Activated CD4-positive, alpha-beta T cell treated with anti-CD3 and anti-CD28 coated beads, Interleukin-2, amount 10 ng/mL, durations not matched to agents 7 days and 5 days (primary cell): ENCODE measurements at places on chromosomes 12 and 14. TPM values are rescaled to one million over a fixed set of nuclear protein-coding genes. Genes with fewer than 3 reads are reported as not detected.

DNA sequence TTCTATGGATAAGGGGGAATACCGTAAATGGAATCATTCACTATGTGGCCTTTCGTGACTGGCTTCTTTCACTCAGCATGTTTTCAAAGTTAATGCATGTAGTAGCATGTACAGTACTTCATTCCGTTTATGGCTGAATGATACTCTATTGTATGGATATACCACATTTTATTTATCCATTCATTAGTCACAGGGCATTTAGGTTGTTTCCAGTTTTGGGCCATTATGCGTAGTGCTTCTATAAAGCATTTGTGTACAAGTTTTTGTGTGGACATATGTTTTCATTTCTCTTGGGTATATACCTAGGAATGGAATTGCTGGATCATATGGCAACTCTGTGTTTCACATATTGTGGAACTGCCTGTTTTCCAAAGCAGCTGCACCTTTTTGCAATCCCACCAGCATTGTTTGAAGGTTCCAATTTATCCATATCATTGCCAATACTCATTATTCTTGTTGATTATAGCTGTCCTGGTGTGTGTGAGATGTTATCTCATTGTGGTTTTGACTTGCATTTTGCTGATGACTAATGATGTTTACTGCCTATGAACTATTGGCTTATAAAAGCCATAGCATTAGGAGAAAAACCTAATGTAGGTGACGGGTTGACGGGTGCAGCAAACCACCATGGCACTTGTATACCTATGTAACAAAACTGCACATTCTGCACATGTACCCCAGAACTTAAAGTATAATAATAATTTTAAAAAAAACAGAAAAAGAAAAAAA lies 45.5 kb downstream of the ATF7IP start:
- DNase-seq, result no peak

DNA sequence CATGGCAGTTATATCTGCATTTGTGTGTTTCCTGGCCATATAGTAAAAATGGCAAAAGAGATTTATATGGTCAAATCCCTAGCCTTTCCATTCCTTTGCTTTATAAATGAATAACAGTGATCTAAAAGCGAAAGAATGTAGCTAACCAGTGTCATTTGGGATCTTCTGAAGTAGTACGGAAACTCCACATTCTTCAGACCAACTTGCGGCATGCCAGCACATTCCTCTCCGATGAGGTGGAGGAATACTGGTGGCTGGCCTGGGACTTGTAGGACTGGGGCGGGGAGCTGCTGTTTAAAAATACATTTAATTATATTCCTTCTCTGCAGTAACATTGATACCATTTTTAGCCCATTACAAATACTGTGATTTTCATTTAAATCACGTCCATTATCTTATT lies 85.3 kb downstream of the SAMD4A start:
- no peak for DNase-seq

NFE2 gene
- not detected for total RNA-seq

DNA sequence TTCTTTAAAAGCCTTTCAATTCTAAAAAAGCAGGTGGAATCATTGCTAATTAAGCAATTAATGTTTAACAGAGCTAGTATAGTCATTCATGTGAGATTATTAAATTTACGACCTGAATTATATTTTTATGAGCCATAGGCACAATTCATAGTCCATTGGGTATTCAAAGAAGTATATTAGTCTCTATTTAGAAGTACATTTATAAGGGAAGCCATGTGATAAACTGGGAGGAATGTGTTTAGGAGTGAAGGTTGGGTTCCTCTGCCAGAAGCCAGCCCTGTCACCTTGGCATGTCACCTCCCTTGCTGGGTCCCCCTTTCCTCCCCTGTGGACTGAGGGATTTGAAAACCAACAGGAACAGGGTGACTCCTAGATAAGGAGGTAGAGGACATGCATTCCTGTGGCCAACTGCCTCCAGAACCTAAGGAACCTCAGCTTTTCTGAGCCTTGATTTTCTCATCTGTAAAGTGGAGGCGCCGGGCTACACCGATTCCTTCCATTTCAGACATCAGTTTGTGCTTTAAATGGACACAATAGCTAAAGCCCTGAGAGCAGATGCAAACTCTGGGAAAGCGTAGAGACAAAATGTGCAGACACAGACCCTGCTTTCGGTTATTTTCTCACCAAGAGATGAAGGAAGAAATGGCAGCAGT lies 5.4 kb upstream of the KRT2 start:
- no peak for DNase-seq

ASIC1 gene
- total RNA-seq, result 8.7 TPM

DNA sequence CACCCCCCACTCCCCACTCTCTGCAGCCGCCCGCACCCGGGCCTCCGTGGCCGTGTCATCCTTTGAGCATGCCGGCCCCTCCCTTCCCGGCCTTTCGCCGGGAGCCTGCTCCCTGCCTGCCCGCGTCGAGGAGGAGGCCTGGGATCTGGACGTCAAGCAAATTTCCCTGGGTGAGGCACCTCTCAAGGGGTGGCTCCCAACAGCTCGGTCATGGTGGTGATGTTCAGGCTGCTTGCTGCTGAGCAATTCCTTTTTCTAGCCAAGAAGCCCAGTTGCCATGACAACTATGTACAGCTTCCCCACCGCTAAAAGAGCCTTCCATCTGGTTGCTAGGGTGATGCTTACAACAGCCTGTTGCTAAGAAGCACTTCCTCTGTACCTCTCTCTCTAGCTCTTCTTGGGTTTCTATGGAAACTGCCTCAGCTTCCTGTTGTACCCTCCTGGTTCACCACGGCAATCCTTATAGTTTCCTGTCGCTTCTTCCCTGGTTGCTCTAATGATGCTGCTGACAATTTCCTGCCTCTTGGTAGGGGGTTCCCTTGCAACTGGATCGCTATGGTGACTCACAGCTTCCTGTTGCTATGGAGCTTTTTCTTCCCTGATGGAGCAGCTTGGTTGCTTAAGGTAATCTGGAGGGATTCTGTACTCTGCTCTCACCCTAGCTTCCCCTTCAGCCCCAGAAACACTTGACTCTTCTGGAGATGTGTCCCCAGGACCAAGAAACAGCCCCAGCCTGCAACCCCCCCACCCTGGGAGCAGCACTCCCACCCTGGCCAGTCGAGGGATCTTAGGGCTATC lies 11.0 kb downstream of the ZNF219 start:
- peak; percentile 87 for DNase-seq

- DNase-seq, result no peak
Measured at GRCh38 chr14:105095236-105095805, 30.1 kb upstream of the GPR132 start.

- no peak for DNase-seq
Measured at GRCh38 chr14:100393906-100394732, 71.0 kb downstream of the SLC25A47 start.

PKP2 gene
- total RNA-seq, result not detected

DNA sequence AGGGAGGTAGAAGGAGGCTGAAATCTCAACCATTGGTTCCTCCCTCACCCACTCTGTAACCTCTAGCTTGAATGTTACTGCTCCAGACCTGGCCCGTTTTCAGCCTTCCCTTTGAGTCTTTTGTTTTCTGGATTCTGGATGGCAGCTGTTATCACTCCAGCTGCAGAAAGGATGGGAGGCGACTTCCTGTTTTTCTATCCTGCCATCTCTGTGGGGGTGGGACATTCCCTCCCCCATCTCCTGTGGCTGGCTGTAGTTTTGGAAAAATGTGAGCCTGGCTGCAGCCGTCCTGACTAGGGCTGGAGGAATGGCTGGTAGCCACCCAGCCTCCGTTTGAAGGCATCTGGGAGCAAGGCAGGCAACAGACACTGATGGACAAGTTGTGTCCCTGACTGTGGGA lies 2.9 kb upstream of the PPFIBP1 start:
- no peak for DNase-seq

DNA sequence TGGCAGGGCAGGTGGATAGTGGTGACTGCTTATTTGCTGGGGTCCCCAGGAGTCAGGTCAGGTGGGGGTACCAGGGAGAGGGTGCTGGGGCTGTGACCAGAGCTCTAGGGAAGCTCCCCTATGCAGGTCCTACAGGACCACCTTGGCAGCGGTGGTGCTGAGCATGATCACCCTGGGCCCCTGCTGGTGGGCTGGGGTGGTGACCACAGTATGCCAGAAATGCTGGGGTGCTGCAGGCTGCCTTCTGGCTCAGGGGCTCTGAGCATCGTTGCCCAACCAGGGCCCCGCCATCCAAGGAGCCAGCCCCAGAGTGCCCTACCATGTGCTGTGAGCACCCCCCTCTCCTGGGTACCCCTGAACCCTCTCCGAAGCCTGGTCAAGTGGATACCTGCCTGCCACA lies 17.5 kb upstream of the NUDT14 start:
- no peak for DNase-seq

DNA sequence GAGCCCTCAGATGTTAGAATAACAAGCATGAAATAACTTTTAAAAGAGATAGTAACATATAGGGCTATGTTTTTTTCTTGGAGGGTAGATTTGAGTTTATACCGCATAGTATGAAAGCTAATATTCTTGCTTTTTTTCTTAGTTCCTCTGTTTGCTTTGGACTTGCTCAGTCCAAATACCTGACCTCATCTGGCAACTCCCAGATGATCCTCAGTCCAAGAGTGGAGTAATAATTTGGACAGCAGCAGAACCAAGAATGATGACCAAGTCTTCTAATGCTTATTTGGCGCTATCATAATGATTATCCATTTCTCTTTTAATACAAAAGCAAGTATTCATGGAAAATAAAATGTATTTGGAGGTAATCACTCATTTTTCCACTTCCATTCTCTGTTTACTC lies 45.6 kb downstream of the GUCY2C start:
- no peak for DNase-seq

- DNase-seq, result no peak
Measured at GRCh38 chr12:3035815-3036702, 41.1 kb upstream of the TSPAN9 start.

GRCh38 chr12:88354691-88355090 lies 212.6 kb downstream of the TMTC3 start:
- no peak for DNase-seq

NAA25 gene
- 31.0 TPM for total RNA-seq

GLS2 gene
- 1.1 TPM for total RNA-seq

PRPH gene
- total RNA-seq, result not detected

DNA sequence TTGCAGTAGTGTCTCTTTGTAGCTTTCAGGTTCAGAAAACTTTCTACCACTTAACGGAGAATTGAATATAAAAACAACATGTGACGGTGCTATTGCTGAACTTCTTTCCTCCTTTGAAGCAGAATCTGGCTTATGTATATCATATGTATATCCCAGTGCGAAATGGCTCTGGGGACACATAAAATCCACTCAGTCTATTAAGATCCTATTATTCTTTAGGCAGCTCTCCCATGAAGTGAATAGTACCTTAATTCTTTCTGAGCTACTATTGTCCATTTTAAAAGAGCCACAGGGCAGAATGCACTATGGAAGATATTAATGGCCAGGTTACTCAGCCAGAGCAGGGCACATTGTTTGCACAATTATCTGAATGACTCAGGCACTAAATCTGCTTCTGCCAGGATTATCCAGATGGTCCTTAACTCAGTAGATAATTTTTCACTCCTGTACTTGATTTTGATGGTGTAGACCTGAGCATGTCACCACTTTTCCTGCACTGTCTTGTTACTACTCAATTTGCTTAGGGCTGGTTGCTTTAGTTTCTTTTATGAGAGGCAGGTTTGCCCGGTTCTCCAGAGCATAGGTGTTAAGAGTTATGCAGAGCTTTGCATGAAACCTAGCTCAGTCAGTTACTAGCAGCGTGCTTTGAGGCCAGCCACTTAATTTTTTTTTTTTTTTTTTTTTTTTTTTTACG lies 5.5 kb downstream of the CNTN1 start:
- DNase-seq, result no peak

- peak; percentile 12 for DNase-seq
Measured at GRCh38 chr12:94644141-94644979, 6.0 kb downstream of the TMCC3 start.

- DNase-seq, result no peak
Measured at GRCh38 chr14:102545461-102546265, 36.1 kb upstream of the ANKRD9 start.

- DNase-seq, result no peak
Measured at GRCh38 chr12:122839907-122840554, 4.8 kb downstream of the HIP1R start.

VAMP1 gene
- 73.4 TPM for total RNA-seq

DNA sequence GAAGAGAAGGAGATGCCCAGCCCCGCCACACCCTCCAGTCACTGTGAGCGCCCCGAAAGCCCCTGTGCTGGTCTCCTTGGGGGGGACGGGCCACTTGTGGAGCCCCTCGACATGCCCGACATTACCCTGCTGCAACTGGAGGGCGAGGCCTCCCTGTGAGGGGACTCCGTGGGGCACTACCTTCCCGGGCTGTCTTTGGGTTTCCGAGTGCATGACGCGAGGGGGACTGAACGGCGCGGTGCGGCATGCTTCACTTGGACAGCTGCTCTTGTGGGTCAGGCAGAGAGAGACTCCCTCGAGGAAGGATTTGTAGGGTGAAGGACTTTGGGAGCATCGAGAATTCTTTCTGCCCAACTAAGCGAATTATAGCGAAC lies 1.1 kb downstream of the CCDC184 start:
- no peak for DNase-seq

DNA sequence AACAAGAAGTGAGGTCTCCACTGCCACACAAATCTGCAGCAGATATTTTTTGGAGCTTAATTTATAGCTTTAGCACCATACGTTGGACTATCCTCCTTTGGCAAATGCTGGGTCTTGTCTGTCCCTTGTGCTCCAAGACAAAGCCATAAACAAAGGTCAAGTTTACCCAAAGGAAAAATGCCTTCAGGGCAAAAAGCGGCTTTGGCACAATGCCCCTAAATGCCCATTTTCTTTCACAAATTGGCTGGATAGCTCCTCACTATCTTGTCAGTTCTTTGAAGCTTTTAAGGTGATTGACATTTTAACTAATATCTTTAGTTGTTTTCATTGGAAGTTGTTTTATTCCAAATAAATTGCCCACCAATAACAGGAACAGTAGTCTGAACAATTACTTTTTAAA lies 59.6 kb downstream of the EML5 start:
- DNase-seq, result no peak

PAH gene
- total RNA-seq, result not detected

- peak; percentile 53 for DNase-seq
Measured at GRCh38 chr14:71855399-71856036, 76.7 kb upstream of the RGS6 start.

- peak; percentile 72 for DNase-seq
Measured at GRCh38 chr14:71753126-71753830, 179.0 kb upstream of the RGS6 start.

PXMP2 gene
- total RNA-seq, result 35.9 TPM

LPAR5 gene
- total RNA-seq, result 6.2 TPM

DNA sequence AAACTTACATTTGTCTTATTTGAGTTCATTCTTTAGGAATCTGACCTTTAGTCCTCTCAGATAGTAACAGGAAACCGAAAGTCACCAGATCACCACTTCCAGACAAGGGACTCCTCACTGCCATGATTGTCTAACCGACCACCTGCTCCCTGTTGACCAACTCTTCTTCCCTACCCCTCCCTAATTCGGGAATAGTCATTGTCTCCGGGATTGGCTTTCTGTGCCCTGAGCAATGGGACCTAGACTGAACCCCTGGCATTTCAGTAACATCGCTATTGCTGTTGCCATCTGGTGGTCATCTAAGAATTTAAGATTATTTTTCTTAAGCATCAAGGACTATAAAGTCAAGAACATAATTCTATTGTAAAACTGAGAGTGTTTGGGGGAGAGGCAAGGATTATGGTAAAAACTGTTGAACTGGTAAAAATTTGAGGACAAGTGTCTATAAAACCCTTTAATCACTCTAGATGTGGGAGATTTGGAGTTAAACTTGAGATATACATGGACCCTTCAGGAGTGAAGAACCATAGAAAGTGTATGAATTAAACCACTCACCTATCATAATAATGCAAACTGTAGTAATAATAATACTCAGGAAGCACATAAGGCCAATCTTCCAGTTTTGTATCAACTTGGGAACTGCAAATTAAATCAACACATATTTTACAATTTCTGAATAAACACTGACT lies 6.3 kb downstream of the CLEC2A start:
- DNase-seq, result peak; percentile 29

GRCh38 chr14:81187832-81188522 lies 32.8 kb downstream of the GTF2A1 start:
- no peak for DNase-seq
